Activated CD4-positive, alpha-beta T cell treated with anti-CD3 and anti-CD28 coated beads for 36 hours (primary cell): ENCODE measurements at places on chromosomes 13 and 19.

GRCh38 chr13:28641600-28641926 is 17.4 kb upstream of the POMP start:
- H3K27ac ChIP-seq, result no peak overlapping the region
- H3K4me1 ChIP-seq, result peaks cover 10% of the 10 kb centered on the region
- H3K27me3 ChIP-seq, result peaks cover 7% of the 10 kb centered on the region
- H3K36me3 ChIP-seq, result no peaks in the 10 kb centered on the region
- no peak for DNase-seq

GRCh38 chr13:28320209-28320608 is 174.7 kb downstream of the FLT1 start:
- H3K36me3 ChIP-seq, result no peaks in the 10 kb centered on the region
- no peak overlapping the region for H3K4me3 ChIP-seq
- H3K4me1 ChIP-seq, result peaks cover 3% of the 10 kb centered on the region
- no peaks in the 10 kb centered on the region for H3K27me3 ChIP-seq

DNA sequence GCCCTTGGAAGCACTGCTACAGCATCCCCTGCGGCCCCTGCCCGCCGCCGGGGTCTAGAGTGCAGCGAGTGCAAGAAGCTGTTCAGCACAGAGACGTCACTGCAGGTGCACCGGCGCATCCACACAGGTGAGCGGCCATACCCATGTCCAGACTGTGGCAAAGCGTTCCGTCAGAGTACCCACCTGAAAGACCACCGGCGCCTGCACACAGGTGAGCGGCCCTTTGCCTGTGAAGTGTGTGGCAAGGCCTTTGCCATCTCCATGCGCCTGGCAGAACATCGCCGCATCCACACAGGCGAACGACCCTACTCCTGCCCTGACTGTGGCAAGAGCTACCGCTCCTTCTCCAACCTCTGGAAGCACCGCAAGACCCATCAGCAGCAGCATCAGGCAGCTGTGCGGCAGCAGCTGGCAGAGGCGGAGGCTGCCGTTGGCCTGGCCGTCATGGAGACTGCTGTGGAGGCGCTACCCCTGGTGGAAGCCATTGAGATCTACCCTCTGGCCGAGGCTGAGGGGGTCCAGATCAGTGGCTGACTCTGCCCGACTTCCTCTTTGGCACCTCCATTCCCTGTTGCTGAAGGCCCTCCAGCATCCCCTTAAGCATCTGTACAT is 4.9 kb downstream of the ZNF574 start:
- peaks cover 25% of the 10 kb centered on the region for H3K4me1 ChIP-seq
- no peak overlapping the region for H3K27ac ChIP-seq
- no peaks in the 10 kb centered on the region for H3K27me3 ChIP-seq

DNA sequence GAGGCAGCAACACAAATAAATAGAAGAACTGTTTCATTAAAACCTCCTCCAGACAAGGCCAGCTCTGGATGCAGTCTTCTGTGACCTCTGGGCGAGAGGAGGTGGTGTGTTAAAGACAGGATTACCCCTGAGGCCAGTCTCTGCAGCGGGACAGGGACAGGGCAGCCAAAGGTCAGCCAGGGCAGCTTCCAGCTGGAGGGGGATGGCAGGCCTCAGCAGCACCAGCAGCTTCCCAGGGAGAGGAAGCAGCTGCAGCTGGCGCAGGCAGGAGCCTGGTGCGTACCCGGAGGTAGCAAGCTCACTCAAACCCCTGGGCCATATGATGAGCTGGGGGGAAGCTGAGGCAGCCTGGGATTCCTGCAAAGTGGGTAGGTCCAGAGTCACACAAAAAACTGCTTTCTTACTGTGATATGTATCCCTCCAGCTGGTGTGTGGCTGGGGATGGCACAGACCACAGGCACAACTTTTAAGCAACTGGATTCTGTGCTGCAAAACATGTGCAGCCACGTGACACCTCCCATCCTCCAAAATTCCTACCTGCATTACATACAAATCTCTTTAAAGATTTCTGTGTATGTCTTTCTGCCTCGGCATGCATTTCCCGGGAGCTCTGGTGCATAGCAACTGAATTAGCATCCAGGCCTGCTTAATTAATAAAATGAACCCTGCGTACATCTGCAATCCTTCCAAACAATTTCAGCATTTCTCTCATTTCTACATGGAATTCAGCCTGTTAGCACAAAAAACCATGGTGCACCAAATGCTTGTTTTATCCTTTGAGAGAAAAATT is 238.3 kb upstream of the MAB21L1 start:
- H3K27ac ChIP-seq, result no peak overlapping the region
- no peaks in the 10 kb centered on the region for H3K36me3 ChIP-seq
- H3K27me3 ChIP-seq, result peaks cover 2% of the 10 kb centered on the region

DNA sequence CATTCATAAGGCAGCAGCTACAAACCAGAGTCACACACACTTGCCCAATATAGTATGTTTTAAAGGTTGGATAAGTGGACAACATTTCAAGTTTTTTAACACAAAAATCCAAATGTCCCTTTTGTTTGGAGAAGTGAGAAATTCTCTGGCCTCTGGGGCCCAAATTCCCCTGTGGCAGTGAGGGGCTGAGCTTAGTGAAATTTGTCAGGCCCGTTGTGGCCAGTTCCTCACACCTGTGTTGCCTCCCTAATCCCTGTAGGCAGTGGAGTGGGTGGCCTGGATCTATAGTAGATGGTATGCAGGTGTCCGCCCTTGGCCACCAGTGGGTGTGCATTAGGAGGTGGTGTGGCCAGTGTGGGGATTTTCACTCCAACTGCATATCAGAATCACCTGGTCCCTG is 6.7 kb downstream of the WDR62 start:
- no peaks in the 10 kb centered on the region for H3K27me3 ChIP-seq
- H3K36me3 ChIP-seq, result peaks cover 10% of the 10 kb centered on the region
- H3K4me1 ChIP-seq, result peaks cover 1% of the 10 kb centered on the region

- H3K27me3 ChIP-seq, result peaks cover 3% of the 10 kb centered on the region
- H3K4me1 ChIP-seq, result peaks cover 13% of the 10 kb centered on the region
- H3K27ac ChIP-seq, result peak overlapping the region; percentile 78
- DNase-seq, result peak; percentile 71
- H3K36me3 ChIP-seq, result peaks cover 1% of the 10 kb centered on the region
Measured at GRCh38 chr19:2552859-2553258, 76.9 kb downstream of the GADD45B start.

GRCh38 chr13:97746649-97747048 is 206.8 kb upstream of the IPO5 start:
- H3K4me3 ChIP-seq, result no peak overlapping the region
- H3K27me3 ChIP-seq, result no peaks in the 10 kb centered on the region
- H3K36me3 ChIP-seq, result no peaks in the 10 kb centered on the region
- H3K27ac ChIP-seq, result no peak overlapping the region
- no peaks in the 10 kb centered on the region for H3K4me1 ChIP-seq

DNA sequence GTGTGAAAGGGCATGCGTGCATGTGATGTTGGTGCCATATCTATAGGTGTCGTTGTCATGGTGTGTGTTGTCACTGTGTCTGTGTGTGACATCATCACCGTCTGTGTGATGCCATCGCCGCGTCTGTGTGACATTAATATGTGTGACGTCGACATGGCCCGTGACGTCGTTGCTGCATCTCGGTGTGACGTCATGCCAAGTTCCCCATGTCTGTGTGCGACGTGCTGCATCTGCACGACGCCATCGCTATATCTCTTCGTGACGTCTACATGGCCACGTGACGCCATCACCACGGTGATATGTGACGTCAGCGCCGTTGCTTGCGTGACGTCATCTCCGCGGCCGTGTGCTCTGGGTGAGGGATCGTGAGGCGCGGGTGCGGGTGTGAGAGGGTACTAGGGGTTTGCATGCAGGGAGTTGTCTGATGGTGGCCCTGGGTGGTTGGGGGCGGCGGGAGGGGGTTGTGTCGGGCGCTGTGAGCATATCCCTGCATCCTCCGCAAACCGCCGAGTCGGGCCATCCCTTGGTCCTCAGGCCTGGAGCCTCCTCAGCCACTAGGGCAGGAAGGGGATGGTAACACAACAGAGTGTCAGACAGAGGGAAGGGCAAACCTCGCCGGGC is 14.6 kb downstream of the GTPBP3 start:
- no peak for DNase-seq
- H3K4me3 ChIP-seq, result no peak overlapping the region
- H3K27me3 ChIP-seq, result peaks cover 21% of the 10 kb centered on the region
- H3K36me3 ChIP-seq, result no peaks in the 10 kb centered on the region
- peaks cover 4% of the 10 kb centered on the region for H3K4me1 ChIP-seq

DNA sequence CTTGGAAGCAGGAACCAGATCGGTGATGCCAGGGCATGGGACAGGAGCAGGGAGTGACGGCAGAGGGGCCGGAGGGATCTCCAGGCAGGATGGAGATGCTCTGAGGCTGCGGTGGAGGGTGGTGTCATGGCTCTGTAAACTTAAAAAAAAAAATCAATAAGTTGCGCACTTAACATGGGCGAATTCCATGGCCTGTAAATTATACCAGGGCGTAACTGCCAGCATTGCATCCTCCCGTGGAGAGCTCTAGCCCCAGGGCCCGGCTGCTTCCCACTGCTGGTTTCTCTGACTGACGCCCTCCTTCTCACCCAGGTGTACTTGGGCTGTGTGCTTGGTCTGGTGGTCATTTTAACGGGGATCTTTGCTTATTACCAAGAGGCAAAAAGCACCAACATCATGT is 8.7 kb downstream of the ATP12A start:
- H3K36me3 ChIP-seq, result no peaks in the 10 kb centered on the region
- DNase-seq, result no peak
- no peak overlapping the region for H3K4me3 ChIP-seq

GRCh38 chr13:106391271-106391670 is 144.2 kb downstream of the EFNB2 start:
- DNase-seq, result no peak
- H3K27me3 ChIP-seq, result peaks cover 3% of the 10 kb centered on the region
- H3K4me3 ChIP-seq, result no peak overlapping the region
- H3K4me1 ChIP-seq, result no peaks in the 10 kb centered on the region

DNA sequence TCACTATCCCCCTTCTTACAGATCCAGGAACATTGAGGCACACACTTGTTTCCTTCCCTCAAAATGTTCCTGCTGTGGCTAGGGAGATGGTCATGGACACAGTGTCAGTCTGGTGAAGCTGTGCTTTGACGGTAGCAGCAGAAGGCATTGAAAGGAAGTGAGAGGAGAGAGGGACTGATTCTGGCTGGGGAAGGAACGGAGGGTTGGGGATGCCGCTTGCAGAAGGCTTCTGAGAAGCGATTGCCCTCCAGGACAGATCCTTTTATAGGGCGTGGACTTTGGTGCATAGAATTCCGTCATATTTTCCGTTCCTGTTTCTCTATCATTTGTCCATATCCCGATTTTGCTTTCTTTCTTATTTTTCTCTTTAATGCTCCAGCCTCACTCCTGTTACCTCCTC is 14.1 kb upstream of the MYH14 start:
- H3K27ac ChIP-seq, result no peak overlapping the region
- H3K27me3 ChIP-seq, result peaks cover 19% of the 10 kb centered on the region
- no peak overlapping the region for H3K4me3 ChIP-seq
- DNase-seq, result no peak
- H3K36me3 ChIP-seq, result no peaks in the 10 kb centered on the region

GRCh38 chr19:55146078-55146704 is 2.8 kb downstream of the TNNT1 start:
- H3K4me1 ChIP-seq, result peaks cover 2% of the 10 kb centered on the region
- no peak overlapping the region for H3K27ac ChIP-seq
- H3K36me3 ChIP-seq, result no peaks in the 10 kb centered on the region
- no peak overlapping the region for H3K4me3 ChIP-seq

- H3K27ac ChIP-seq, result no peak overlapping the region
- no peaks in the 10 kb centered on the region for H3K36me3 ChIP-seq
- DNase-seq, result no peak
- H3K4me1 ChIP-seq, result no peaks in the 10 kb centered on the region
Measured at GRCh38 chr13:98242403-98242802, 65.3 kb upstream of the RNF113B start.

DNA sequence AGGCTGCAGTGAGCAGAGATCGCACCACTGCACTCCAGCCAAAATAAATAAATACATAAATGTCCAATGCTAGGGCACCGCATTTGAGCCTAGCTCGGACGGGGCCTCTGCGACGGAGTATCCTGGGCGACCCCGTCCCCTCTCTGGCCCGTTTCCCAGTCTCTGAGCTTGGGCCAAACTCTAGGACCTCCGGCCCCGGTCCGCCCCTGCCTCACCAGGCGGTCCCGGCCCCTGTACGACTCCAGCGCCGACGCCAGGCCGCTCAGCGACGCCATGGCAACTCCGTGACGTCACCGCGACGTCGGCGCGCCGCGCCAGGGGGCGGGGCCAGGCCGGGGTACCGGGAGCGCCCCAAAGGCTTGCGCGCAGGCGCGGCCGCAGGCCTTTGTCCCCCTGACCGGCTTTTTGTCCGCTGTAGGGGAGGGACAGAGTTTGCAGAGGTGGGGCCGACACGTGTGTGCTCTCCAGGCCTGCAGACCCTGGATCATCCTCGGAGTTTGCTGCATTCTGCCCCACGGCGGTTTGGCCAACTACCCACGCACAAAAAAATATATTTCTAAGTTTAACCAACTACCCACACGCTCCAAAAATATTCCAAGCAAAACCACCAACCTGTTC is at the start of gene PEX11G:
PEX11G (minus strand) TSS at position 300 of the 618 bp plus-strand sequence; CDS start at position 275, 25 bp downstream.
- H3K4me3 ChIP-seq, result peak within 1 kb of the TSS; percentile 73
- H3K27ac ChIP-seq, result peak within 1 kb of the TSS; percentile 76
- H3K36me3 ChIP-seq, result no peaks in the 10 kb centered on the region
- peak; percentile 95 for DNase-seq
- no peaks in the 10 kb centered on the region for H3K27me3 ChIP-seq
- H3K4me1 ChIP-seq, result peaks cover 20% of the 10 kb centered on the region

DNA sequence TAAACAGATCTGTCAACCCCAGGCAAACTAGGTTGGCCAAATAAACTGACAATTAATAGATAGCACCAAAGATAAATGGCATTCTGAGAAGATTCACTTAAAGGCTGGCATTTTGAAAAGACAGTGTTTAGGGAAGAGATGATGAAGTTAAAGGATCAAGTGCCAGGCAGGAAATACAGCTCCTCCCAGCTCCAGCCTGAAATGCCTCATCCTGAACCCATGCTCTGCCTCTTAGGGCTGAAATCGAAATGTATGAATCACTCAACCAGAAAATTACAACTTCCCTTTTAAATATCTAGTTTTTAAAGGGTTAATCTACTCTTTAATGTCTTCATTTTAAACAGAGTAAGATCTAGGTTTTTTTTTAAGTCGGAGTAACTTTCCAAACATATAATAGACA is 171.2 kb upstream of the UBL3 start:
- H3K36me3 ChIP-seq, result no peaks in the 10 kb centered on the region
- H3K4me3 ChIP-seq, result no peak overlapping the region
- peaks cover 2% of the 10 kb centered on the region for H3K27me3 ChIP-seq
- no peak overlapping the region for H3K27ac ChIP-seq
- DNase-seq, result no peak
- peaks cover 6% of the 10 kb centered on the region for H3K4me1 ChIP-seq

DNA sequence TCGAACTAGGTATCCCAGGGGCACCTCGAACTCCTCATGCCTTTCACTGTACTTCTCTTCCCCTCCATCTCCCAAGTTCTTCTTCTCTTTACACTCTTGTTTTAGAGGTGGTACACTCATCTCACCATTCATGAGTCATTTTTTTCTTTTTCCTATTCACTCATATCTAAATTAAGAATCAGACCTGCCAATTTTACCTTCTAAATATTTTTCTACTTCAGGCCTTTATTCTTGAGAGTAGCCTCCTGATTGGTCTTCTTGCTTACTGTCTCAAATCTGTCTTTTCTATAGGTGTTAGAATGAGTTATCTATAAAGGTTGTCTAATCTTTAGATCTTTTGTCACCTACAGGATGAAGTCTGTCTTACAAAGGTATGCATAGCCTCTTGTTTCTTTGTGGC is 20.7 kb downstream of the TDRD3 start:
- H3K4me3 ChIP-seq, result no peak overlapping the region
- no peak for DNase-seq
- peak overlapping the region; percentile 28 for H3K27ac ChIP-seq
- peaks cover 5% of the 10 kb centered on the region for H3K36me3 ChIP-seq
